ENCODE measurements at places on chromosomes 1 and 21.

DNA sequence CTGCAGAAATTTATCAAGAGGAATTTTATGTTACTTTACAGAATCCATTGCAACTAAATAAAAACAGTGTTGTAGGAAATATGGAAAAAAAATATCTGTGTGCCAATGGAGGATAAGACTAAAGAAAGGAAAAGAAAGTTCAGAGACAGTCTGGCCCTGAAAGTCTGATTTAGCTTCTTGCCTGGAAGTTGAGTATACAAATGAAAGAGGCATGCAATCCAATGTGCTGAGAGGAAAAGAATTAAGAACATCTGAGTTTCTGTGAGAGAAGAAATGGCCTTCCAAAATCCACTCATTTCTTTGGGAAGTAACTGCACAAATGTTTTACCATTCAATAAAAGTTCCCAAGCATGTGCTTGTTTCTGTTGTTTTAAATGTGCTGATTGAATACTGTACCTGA lies 65.1 kb downstream of the LHX9 start:
- no peak for DNase-seq

GRCh38 chr1:110208916-110209645 lies 1.0 kb upstream of the KCNC4 start:
- no peak for DNase-seq

- no peak for DNase-seq
Measured at GRCh38 chr1:47934243-47934805, 62.9 kb downstream of the TRABD2B start.

DNA sequence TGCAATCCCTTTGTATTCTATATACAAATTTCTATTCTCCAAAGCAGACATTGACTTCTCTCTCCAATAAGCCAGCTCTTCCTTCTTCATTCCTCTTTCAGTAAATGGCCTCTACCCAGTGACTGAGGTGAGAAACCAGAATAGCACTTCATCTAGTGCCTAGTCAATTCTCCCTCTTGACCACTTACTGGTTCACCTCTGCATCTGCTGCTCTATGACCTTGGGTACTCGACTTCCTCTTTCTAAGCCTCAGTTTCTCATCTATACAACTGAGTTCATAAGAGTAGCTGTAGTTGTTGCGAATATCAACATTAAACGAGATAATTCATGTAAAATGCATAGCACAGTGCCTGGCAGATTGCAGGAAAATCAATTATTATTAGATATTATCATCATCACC lies 12.4 kb downstream of the LYST start:
- DNase-seq = no peak

GRCh38 chr21:36708286-36709029 lies 9.5 kb downstream of the SIM2 start:
- DNase-seq = no peak

- peak; percentile 74 for DNase-seq
Measured at GRCh38 chr1:8671306-8671917, 146.0 kb downstream of the RERE start.

GRCh38 chr1:111906816-111907215 lies 82.7 kb downstream of the KCND3 start:
- DNase-seq = no peak

DNA sequence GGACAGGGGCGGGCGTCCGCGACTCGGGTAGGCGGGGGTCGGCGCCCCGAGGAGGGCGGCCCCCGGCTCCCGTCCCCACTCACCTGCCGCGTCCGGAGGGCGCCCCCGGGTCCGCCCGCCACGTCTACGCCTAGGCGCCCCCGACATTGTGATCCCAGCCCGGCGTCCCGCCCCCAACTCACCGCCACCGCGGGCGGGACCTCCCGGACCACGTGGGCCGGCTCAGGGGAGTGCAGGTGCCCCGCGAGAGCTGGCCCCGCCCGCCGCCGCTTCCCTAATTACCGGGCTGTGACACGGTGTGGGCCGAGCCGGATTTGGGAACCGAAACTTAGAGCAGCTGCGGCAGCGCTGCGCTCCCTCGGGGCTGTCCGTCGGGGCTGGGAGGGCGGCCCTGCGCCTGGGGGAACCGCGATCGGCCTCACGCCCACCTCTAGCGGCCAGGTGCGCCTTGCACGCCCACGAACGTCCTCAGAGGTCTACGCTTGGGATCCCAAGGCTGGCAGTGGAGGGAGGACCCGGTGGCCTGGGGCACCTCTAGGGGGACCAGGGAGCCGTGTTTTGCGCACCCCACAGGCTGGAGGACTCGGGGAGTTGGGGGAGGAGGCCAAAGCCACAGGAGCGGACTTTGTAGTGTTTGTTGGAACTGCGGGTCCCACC lies 521 bp upstream of the NADK start:
- no peak for DNase-seq

GRCh38 chr1:11935057-11935412 lies 518 bp downstream of the PLOD1 start:
- DNase-seq = no peak

DNA sequence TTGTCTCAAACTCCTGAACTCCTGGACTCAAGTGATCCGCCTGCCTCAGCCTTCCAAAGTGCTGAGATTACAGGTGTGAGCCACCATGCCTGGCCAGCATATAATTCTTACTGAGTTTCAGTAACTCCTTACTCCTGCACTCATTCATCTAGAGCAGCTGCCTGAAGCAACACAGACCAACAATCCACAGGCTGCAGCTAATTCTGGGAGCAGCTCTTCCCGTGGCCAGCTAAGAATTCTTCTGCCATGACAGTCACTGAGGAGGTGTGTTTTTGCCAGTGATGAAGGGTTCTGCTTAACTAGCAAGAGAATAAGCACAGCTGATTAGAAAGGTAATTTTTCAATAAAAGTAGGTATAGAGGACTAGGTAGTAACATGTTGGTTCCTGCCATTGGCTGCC lies 5.4 kb downstream of the VTCN1 start:
- DNase-seq = no peak

DNA sequence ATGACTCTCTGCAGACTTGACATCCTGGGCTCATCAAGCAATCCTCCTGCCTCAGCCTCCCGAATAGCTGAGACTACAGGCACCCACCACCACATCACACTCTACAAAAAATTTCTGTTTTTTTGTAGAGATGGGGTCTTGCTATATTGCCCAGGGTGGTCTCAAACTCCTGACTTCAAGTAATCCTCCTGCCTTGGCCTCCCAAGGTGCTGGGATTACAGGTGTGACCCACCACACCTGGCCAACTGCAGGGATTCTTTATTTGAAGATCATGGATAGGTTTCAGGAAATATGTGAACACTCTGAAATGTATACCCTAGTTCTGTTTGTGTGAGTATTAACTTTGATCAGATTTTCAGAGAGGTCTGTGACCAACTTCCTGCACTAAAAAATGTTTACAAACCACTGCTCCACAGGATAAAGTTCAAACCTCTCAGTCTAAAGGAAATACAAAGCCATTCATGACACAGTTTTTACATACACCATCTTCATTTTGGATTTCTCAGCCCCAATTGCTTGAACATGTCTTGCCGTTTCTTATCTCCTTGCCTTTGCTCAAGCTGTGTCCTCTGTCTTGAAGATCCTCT lies 252.3 kb upstream of the FGGY start:
- DNase-seq = no peak

GRCh38 chr1:38079019-38079418 lies 32.4 kb upstream of the POU3F1 start:
- DNase-seq = no peak

DNA sequence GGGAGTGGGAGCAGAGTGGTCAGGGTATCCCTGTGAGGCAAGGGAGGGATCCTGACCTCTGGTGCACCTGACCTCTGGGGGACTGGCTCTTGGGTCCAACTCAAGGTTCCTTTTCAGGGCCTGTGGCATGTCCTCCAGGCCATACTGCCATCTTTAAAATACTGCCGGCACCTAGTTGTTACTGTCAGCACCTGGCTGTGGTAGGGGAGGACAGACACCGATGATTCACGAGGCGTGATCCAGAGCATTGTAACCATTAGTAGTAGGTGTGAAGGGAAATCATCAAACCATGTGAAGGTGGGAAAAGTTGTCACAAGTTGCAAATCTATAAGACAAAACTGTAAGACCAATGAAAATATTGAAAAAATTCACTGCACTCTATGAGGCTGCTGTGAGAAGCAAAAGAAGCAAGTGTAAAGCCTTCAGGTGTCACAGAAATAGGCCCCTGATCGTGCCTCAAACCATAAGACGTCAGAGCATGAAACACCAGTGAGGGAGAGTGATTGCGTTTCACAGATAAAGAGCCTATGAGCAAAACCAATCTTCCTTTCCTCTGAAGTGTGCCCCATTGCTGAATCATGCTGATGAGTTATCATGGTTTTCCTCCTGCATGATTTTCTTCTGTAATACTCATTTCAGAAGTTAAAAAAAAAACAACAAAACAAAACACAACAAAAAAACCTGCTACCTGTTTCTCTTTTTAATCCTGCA lies 55.3 kb downstream of the CDC7 start:
- DNase-seq = no peak

DNA sequence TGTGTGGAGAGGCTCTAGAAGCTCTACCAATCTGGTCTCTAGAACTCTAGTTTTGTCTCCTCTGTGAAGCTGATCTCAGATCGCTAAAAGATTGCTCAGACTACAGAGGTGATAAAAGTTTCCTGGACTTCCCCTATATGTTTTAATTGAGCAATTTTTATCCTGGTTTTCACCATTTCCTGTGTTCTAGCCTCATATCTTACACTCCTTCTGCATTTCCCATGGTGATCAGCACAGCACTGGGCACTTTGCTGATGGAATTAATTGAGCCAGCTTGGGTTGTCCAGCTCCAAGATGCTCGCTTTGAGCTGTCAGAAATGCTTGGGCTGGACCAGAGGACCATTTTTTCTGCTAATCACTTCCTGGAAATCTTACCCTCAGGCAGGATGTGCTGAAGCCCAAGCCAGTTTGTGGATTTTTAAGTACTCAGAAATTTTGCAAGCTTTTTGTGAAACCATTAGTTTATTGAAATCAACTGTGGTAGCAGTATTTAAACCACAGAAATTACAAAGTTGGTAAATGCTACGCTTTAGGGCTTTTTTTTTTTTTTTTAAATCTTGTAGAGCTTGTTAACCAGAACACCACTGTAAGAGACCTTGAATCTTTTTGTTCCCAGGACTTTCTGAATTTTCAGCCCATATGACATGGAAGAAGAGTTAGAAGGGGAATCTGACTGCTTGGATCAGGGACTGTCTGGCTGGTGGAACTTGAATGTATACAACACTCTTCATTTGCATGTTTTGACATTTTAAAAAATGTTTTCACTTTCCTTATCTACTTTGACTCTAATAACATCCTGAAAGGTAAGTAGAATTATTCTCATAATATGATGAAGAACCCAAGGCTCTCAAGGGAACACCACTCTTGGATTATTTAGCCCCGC lies 28.4 kb downstream of the CD48 start:
- no peak for DNase-seq

DNA sequence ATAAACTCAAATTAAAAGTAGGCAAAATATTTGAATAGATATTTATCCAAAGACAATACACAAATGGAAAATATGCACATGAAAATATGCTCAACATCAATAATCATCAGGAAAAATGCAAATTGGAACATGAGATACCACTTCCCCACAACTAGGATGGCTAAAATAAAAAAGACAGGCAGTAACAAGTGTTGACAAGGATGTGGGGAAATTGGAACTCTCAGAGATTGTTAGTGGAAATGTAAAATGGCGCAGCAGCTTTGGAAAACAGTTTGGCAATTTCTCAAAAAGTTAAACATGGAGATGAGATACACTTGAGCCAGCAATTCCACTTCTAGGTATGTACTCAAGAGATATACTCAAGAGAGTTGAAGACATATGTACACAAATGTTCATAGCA lies 48.8 kb downstream of the NAV1 start:
- no peak for DNase-seq

GRCh38 chr1:248820041-248820585 lies 5.6 kb downstream of the SH3BP5L start:
- DNase-seq = no peak

DNA sequence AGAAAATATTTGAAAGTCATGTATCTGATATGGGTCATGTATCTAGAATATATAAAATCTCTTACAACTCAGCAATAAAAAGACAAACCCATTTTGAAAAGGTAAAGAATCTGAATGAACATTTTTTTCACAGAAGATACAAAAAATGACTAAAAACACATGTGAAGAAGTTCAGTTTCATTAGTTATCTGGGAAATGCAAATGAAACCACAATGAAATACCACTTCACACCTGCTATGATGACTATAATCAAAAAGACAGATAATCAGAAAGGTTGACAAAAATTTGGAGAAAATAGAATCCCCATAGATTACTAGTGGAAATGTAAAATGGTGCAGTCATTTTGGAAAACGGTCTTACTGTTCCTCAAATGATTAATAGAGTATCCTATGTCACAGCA lies 631.0 kb downstream of the MRPL39 start:
- no peak for DNase-seq

- DNase-seq = no peak
Measured at GRCh38 chr1:93328809-93329760, 16.6 kb upstream of the DR1 start.

DNA sequence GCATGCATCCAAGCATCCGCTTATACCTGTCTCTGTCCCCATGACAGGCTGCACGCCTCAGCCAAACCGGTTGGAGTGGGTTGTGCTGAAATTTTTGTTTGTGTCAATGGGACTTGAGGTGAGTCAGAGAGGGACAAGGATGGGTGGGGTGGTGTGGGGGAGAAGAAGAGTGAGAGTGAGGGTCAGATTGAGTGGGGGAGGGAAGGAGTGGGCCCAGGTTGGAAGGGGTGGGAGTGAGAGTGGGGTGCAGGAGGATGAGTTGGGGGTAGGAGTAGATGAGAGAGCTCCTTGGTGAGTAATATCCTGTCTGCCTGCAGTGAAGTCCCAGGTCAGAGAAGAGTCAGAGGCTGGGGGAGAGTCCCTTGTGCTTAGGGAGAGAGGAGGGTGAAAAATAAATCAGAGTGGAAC lies 3.3 kb upstream of the NECTIN4 start:
- DNase-seq = no peak

- no peak for DNase-seq
Measured at GRCh38 chr1:162822391-162823200, 32.1 kb downstream of the HSD17B7 start.

GRCh38 chr1:18407166-18408045 lies 73.3 kb upstream of the KLHDC7A start:
- no peak for DNase-seq

DNA sequence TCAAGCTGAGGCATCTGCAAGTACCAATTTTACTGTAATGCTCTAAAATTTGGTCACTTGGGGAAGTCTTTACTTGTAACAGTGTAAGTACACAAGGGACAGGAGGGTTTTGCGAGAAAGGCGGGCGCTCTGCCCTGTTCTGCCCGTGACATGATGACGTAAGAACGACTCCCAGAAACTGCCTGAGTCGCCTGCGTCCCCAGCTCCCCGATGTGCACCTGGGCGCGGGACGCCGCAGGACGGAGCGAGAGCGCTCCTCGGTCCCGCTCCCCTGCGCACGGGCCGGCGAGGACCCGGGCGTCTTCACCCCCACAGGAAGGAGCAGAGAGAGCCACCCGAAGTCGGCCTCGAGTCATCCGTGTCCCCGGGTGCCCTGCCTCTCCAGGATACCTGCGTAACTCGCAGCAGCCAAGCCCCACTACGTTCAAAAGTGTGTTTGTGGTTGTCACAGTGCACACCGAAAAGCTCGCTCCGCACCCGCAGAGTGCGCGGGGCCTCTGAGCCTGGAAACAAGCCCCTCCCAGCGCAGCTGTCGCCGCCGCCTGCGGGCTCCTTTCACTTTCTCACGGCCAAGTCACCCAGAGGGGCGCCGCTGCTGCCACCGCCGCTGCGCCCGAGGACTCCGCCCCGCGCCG lies 3.3 kb upstream of the ZBTB18 start:
- DNase-seq = peak; percentile 87

All from globus pallidus (tissue), 1 donor.